ENCODE measurements at places on chromosomes 5 and 9.

- DNase-seq, result no peak
Measured at GRCh38 chr5:1152771-1153282, 41.0 kb upstream of the SLC12A7 start.

DNA sequence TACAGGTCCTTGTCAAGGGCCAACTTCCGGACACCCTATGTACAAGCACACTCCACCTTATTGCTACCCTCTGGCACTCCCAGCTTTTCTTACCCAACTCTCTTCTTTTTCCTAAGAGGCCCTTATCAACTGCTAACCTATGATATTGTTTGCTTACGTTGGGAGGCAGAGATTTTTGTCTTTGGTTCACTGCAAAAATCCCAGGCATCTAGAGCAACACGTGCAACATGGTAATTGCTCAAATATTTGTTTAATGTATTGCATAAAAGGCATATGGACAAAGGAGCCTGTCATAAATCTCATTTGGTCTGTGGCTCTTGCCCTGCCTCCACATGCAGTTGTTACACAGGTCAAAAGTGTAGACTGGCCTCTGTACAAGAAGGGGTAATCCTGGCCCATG is 35.8 kb upstream of the ATP10B start:
- DNase-seq, result no peak

DNA sequence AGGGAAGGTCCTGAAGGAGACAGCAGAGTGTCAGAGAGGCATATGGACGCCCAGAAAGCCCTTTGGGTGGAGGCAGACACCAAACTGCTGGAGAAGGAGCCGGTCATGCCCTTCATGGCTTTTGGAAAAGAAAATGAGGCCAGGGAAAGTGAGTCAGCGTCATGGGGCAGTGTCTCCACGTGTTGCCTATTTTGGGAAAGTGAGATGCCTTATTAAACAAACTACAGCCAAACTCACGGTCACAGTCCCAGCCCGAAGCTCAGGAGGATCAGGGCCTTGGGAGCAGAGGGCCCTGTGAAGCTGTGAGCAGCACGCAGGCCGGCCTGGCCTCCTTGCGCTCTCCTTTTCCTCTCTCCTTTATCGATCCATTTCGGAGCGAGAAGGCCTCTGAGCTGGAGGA is 25.0 kb downstream of the RGS3 start:
- peak; percentile 66 for DNase-seq

DNA sequence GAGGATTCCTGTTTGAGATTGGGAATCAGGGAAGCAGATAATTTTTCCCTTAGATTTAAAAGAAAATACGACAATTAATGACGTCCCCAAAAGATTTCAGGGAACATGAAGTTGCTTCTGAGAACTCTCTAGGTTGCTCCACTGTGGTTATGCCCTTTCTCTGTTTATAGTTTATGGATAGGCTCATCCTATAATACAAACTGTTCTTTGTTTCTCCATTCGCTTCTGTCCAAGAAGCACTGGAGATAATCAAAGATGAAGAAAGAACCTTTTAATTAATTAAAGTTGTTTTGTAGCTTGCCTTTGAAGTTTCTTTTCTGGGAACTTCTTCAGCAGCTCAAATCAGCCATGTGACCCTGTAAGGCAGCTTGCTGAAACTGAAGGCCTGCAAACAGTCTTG is 87.5 kb downstream of the CHSY3 start:
- DNase-seq, result no peak

- no peak for DNase-seq
Measured at GRCh38 chr5:127898551-127899213, 184.9 kb upstream of the SLC12A2 start.

GRCh38 chr9:124709292-124709690 is 61.8 kb downstream of the NR6A1 start:
- DNase-seq, result no peak

DNA sequence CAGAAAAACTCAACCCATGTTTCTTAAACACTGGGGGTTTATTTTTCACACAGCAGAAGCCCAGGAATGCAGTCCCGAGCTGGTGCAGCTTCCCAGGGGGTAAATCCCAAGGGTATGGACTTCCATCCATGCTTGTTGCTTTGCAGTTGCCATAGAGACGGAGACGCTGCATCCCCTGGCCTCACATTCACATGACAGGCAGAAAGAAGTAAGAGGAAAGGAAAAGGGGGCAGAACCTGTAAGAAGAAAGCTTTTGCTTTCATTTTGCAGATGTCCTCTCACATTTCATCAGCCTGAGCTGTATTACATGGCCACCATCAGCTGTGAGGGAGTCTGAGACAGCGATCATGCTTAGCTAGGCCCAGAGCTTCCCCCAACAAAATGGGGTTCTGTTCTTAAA is 321.0 kb downstream of the AGTPBP1 start:
- DNase-seq, result no peak

- DNase-seq, result peak; percentile 64
Measured at GRCh38 chr5:151345808-151346478, 1.4 kb downstream of the SLC36A2 start.

DNA sequence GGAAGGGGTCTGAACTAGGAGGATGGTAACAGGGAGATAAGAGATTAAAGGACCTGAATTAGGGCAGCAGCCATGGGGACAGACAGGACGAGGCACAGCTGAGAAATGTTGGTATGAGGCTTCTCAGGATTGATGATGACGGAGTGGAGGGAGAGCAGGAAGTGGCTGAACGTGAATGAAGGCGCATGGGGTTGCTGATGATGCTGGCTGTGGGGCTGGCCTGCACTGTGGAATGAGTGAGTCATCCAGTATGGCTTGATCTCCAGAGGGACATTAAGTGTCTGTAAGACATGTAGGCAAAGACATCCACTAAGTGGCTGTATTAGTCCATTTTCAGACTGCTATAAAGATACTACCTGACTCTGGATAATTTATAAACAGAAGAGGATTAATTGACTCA is 256.4 kb downstream of the ICE1 start:
- DNase-seq, result no peak

GRCh38 chr9:100417815-100418214 is 9.1 kb upstream of the MSANTD3 start:
- no peak for DNase-seq

- DNase-seq, result no peak
Measured at GRCh38 chr9:99286536-99286935, 64.5 kb downstream of the SEC61B start.

DNA sequence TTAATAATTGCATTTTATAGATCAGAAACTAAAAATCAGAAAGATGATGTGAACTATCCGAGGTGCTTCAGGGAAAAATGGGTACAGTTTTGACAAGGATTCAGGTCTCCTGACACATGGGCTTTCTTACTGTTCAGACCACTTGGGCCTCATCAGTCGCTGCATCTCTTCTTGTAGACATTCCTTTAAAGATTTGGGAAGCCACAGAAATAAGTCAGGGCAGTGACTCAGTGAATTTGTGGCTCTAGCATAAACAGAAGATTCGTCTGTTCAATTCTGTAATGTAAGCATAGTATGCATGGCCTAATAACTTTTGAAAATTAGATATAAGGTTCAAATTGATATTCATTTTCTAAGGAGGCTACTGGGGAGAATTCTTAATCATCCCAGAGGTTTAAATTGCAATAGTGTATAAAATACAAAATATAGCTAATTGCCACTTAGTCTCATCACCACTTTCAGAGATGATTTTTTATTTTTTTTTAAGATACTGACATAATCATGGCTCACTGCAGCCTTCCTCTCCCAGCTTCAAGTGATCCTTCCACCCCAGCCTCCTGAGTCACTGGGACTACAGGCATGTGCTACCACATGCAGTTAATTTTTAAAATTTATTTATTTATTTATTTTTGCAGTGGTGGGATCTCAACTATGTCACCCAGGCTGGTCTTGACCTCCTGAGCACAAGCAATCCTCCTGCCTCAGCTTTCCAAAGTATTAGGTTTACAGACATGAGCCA is 48.9 kb downstream of the RASEF start:
- peak; percentile 43 for DNase-seq

- no peak for DNase-seq
Measured at GRCh38 chr9:114289106-114289505, 33.8 kb upstream of the ORM1 start.

DNA sequence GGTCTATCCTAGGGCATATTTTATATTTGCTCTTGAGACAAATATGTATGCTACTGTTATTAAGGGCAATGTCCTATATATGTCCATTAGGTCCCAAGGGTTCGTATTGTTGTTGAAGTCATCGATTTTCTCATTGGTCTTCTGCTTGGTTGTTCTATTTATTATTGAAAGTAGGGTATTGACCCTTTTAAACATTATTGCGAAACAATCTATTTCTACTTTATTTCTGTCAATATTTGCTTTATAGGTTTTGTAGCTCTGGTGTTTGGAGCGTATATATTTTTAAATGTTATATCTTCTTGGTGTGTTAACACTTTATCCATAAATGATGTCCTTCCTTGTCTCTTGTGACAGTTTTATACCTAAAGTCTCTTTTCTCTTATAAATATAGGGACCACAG is 16.2 kb upstream of the DIRAS2 start:
- no peak for DNase-seq

- DNase-seq, result peak; percentile 81
Measured at GRCh38 chr9:87267251-87268070, 230.2 kb upstream of the DAPK1 start.

DNA sequence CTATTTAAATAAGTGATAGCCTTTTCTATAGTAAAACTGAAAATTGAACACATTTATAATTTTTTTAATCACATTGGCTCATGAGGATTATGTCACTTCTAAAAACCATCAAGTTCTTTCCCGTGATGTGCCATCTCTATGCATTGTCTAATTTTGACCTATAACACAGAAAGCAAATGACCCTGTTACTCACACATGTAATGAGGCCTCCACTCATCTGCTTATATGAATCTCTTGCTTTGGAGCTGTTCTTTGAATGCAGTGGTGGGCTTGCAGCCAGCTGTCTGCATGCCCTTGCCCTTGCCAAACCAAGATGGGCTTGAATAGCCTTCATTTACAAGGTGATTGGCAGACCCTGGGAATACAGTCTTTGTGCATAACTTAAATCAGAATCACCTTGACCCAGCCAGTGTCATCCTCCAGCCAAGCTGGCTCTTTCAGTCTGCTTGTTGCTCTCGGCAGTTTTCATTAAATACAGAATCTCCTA is 163.2 kb downstream of the TRIO start:
- DNase-seq, result no peak

DNA sequence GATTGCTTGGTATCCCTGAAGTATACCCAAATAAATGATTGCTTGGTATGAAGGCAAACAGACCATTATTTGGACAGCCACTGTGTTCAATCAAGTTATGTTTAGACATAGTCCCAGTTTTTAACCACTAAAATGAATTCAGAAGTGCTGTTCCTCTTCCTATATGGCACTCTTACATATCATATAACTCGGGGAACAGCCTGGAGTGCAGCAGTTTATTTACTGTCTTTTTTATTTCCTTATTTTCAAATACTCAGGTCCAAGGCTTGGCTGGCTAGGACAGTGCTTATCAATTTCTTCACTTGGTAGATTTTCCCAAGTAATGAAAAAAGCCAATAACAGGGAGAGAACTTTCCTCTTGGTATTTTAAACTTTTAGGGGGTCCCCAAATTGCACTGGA is 58.6 kb upstream of the CCDC112 start:
- no peak for DNase-seq

DNA sequence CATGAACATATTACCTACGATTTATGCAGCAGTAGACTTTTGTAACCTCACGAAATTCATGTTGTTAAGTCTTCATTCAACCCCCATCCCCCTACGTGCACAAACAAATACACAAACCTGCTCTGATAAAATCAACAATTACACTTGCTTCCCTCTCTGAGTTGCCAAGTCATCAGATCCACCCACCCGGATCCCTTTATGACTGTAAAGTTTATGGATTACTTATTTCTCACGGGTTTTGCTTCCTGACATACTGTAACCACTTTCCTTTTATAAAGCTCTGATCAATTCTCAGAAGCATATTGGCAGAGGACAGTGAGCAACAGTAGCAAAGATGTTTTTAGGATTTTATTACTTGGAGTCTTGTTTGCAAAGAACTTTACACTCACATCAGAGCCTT is 70.5 kb downstream of the MLLT3 start:
- no peak for DNase-seq

GRCh38 chr9:134909511-134910481 is 7.9 kb downstream of the FCN1 start:
- DNase-seq, result no peak

DNA sequence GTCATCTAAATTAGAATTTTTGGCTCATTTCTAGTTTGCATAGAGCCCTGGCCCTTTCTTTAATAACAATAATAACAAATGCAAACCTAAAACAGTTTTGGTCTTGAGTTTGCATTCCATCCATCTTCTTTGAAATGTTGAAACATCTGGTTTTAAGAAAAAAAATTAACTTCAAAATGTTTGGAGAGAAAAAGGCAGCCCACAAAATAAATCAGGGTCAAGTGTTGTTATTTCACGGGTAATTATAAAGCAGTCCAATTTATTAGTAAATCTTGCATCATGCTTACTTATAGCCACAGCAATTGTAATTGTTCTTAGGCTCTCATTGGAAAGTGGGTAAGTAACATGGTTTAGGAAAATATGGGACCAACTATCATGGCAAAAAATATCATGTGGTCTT is 247.0 kb upstream of the MEF2C start:
- no peak for DNase-seq

- no peak for DNase-seq
Measured at GRCh38 chr5:84445049-84445685, 60.5 kb upstream of the EDIL3 start.

DNA sequence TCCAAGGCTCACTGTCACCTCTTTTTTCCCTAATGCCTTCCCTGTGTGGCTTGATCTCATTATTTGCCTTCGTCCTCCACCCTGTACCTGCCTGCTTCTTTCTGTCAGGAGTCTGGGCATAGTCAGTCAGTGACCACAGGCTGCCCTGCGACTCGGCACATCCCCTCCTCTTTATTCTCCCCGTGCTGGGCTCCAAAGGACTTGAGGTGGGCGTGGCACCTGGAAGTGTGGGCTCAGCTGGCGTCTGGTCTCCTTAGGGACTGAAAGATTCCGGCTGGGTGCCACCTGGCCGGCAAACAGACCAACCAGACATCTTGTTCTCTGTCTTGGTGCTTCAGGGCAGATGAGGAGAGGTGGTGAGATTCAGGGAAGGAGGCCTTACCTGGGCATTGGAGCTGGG is 29.6 kb upstream of the PRDM12 start:
- no peak for DNase-seq

GRCh38 chr9:70303268-70303667 is 44.5 kb downstream of the SMC5 start:
- DNase-seq, result peak; percentile 10

DNA sequence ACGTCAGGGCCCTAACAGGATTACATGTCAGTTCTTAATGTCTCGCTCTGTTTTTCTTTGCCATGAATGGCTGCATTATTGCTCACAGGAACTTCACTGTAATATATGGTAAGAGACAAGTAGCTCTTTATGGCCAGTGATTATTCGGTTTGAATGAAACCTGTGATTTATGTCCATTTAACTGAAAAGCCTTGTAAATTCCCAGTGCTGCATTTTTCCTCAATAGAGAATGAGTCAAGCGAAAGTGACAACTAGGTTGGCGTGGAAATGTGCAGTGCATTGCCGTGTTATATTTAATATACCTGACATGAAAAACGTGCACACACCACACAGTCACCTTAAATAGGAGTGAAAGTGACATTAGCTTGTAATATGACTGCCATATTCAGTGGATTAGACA is 163.1 kb downstream of the PBX3 start:
- no peak for DNase-seq

All from AG20443 (cell line).